HFFc6 (cell line): ENCODE measurements at places on chromosomes 1 and 21. TPM values are rescaled to one million over a fixed set of nuclear protein-coding genes. Genes with fewer than 3 reads are reported as not detected.

GRCh38 chr1:234726359-234726943 is 116.5 kb upstream of the IRF2BP2 start:
- no peak for DNase-seq

GRCh38 chr1:192660613-192661012 is 24.7 kb downstream of the RGS13 start:
- no peak for DNase-seq

DNA sequence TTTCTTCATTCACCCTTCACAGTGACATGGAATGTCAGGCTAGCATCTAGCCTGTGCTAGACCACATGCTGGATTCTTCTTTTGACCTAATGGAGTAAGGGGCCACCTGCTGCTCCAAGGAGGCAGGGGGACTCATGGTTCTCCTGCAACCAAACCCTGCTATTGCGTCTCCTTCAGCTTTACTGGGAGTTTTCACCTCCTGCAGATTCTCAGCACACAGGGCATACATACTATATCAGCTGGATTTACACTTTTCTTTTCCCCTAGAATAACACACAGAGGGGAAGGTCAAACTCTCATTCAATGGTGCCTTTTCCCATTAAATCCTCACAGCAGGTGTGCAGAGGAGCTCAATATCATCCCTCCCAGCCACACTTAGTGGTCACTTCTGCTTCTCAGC is 16.6 kb upstream of the AK5 start:
- no peak for DNase-seq

- no peak for DNase-seq
Measured at GRCh38 chr21:20783611-20784010, 214.6 kb upstream of the NCAM2 start.

KCNE2 gene
- total RNA-seq: not detected in 3 replicates

DNA sequence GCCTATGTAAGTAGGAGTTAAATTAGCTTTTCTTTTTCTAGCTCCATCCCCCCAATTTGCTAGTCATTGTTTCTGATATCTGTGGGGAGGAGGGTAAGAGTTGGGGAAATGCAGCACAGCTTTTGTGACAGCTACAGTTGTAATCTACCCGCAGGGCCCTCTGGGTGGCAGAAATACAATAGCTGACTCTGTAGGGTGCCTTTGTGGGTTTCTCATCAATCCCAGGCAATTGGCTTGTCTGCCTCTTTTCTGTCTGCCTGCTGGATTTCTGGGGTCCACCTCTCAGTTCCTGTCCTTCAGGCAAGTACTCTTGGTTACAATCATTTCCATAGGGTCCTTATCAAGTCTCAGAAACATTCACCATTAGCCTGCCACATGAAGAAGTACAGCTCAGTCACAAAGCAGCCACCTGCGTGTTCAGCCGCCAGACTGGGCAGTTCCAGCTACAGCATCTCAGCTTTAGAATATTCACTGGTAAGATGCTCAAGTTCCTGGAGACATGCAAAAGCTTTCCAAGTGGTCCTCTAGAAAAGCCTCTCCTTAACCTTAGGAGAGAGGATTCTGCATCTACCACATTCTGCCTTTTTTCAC is 19.2 kb upstream of the SLC44A5 start:
- DNase-seq: no peak

GRCh38 chr21:15425049-15425448 is 304.7 kb upstream of the USP25 start:
- DNase-seq: no peak
